ENCODE measurements at places on chromosomes 4 and X. TPM values are rescaled to one million over a fixed set of nuclear protein-coding genes. Genes with fewer than 3 reads are reported as not detected.

MAGEB2 gene
- total RNA-seq: not detected

DNA sequence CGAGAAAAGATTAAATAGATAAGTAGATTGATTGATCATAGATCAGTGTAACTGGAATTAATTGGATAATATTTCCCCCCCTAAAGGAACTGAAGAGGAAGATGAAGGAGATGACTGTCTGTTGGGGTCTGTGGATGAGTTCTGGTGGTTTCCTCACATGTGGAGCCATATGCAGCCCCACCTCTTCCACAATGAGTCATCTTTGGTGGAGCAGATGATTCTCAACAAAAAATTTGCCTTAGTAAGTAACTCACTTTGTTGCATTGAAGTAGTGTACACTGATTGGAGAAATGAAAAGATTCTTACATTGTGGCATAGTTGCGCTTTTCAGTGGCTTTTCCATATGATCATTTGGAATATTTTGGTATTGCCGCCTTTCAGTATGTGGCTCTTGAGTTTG is 80.4 kb downstream of the NDST3 start:
- no peak for DNase-seq

DMD gene
- total RNA-seq: 7.4 TPM

- no peak for DNase-seq
Measured at GRCh38 chr4:112593438-112594133, 43.1 kb downstream of the ZGRF1 start.

All from H1 (cell line).